ENCODE measurements at places on chromosomes 2 and 18. TPM values are rescaled to one million over a fixed set of nuclear protein-coding genes. Genes with fewer than 3 reads are reported as not detected.

Gene UGT1A4
- total RNA-seq = not detected

Gene CCDC74B
- total RNA-seq = 0.72 TPM

Gene STARD6
- total RNA-seq = not detected

Gene RNU2-63P
- 40.1 TPM for total RNA-seq

Gene L3MBTL4
- total RNA-seq = 0.37 TPM

Gene SLC9A4
- not detected for total RNA-seq

Gene RBKS
- 5.1 TPM for total RNA-seq

Gene CYP1B1
- 23.5 TPM for total RNA-seq

Gene TLX2
- not detected for total RNA-seq

Gene BZW1
- total RNA-seq = 549 TPM

Gene STEAP3
- 0.90 TPM for total RNA-seq

Gene GULP1
- not detected for total RNA-seq

Gene CFAP221
- total RNA-seq = not detected

Data from activated naive CD8-positive, alpha-beta T cell treated with anti-CD3 and anti-CD28 coated beads for 36 hours (primary cell).